NCI-H1436 treated with DMSO at 0.1 percent for 48 hours (cell line): ENCODE measurements at places on chromosomes 5 and 9.

- no peak for DNase-seq
Observed at GRCh38 chr5:165720901-165721300, 2215.5 kb downstream of the MAT2B start.

DNA sequence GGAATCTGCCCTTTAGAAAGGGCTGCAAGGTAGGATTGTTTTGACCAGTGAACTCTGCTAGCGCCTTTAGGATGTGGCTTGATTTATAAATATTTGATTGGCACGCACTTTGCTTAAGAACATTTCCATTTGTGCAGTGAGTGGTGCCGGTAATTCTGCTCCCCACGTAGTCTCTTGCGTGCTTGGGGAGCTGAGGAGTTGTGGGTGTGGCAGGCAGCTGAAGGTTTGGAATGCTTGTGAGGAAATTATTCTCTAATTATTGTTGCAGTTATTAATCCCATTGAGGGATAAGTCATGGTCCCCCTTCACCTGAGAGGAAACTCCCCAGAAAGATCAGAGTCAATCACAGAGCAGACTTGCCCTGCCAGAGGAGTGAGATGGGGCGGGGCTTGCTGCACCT lies 76.7 kb downstream of the FGF1 start:
- no peak for DNase-seq

DNA sequence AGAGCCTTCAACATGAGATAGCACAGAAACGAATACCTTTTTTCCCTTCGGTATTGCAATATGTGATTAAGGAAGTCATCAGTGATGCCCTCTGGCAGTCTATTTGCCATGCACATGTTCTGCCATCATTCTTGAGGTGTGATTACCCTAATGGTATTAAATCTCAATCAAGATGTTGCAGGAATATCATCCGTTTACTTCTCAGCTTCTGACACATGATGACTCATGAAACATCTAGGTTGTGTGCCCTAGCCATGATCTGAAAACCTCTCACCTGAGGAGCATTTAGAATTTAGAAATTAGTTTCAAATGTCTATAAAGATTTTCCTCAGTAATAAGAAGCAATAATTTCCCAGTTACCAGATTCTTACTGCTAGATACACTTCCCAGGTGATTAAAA lies 209.1 kb downstream of the ADGRV1 start:
- DNase-seq: no peak

GRCh38 chr5:53445569-53445968 lies 34.9 kb upstream of the FST start:
- no peak for DNase-seq

DNA sequence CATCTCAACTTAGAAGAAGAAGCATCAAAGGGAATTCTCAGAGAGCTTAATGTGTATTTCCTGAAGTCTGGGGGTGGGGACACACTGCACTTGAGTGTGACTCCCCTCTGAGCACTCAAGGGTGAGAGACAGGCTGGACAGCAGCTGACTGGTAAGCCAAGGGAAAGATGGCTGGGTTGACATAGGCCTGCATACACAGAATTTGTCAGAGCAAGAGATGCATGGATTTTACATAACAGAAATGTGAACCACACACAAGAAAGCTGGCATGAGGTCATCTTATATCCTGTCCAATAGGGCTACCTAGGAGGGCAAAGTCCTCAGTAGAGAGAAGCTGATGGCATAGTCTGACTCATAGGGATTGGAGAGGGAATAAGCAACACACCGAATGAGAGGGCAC lies 114.3 kb upstream of the EPB41L4A start:
- no peak for DNase-seq

DNA sequence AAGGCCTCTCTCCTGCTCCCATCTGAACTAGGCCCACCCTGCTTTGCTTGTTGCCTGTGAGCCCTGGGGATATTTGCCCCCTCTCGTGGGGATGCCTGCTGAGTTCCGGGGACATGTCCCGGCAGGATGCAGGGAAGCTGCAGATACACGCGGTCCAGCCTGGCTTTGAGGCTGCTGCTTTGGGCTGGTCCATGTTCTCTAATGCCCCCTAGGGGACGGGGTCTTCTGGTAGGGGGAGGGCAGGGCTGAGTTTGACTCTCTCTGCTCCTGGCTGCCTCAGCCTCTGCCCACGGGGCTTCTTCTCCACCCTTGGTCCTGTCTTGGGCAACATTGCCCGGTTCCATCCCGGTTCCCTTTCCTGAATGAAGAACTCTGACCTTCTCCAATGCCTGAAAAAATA lies 84.9 kb upstream of the ASS1 start:
- DNase-seq: no peak

DNA sequence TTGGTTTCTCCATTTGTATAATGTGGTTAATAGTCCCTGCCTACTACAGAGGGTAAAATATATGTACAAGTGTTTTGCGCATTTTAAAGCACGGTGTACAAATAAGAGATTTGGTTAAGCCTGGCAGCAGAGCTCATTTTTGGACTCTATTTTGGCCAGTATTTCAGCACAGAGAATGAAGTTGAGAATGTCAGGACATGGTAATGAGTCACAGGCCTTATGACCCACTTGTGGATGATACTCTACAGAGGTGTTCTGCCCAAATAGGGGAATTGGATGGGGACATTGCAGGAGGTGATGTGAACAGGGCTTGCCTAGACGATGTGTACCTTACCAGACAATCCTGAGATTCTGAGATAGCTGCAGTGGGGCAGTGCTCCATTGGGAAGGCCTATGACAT lies 50.6 kb downstream of the MELK start:
- no peak for DNase-seq

DNA sequence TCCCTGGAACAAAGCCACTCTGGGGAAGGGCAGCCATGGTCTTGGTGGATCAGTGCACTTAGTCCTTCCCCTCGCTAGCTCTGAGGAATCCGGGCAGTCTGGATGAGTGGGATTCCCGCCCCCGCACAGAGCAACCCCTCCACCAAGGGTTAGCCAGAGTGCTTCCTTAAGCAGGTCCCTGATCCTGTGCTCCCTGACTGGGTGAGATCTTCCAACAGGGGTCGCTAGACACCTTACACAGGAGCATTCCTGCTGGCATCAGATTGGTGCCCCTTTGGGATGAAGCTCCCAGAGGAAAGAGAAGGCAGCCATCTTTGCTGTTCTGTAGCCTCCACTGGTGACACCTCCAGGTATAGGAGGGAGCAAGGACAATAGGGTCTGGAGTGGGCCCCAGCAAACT lies 228.8 kb downstream of the AP3B1 start:
- DNase-seq: no peak
